H7 (cell line): ENCODE measurements at places on chromosomes 1 and 21. TPM values are rescaled to one million over a fixed set of nuclear protein-coding genes. Genes with fewer than 3 reads are reported as not detected.

DNA sequence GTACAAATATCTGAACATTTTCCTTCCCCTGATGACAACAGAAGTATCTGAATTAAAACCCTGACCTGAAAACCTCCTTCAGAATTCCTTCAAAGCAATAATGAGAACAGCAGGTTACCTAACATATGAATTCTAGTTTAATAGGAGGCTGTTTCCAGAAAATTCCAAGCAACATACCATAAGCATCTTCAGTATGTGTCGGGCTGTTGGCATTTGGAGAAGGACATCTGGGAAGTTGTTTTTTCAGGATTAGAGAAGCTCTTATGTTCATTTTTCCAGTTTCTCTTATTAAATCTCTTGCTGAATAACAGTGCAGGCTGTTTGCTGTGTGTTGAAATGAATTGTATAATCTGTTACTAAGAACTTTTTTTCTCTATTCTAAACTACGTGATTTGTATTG, 101.5 kb downstream of the PLA2G4A start:
- DNase-seq: no peak

DNA sequence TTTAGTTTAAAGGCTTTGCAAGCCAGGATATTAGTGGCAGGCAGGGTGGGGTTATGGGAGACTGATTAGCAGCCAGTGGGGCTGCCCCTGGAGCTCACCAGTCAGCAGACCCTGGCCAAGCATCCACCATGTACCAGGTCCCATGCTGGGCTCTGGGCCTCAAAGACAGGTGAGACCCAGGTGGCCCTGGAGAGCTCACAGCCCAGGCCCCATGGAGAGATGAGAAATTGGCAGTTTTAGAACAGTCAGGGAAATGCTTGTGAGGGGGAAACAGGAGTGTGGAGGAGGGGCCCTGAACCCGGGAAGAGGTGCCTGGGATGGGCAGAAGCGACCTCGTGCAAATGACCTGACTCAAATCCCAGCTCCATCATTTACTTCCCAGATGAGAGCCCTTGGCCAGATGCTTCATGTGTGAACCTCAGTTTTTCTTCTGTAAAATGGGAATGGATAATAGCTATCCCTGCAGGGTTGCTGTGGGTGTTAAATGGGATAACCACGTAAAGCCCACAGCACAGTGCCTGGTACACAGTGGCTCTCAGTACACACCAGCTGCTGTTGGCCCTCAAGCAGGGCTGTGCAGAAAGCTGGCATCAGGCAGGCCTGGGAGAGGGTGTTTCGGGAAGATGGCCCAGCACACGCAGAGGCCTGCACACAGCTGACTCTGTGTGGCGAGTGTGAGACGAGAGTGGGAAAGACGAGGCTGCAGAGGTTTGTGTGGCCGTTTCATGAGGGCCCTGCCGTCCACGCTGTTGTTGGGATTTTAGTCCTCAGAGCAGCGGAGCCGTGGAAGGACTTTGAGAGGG, 518.5 kb downstream of the PTPRU start:
- peak; percentile 5 for DNase-seq

The OR2T33 gene
- not detected in 2 replicates for total RNA-seq

The TPM3 gene
- 712 and 754 TPM in 2 replicates for total RNA-seq

The CD1D gene
- 5.9 and 6.4 TPM in 2 replicates for total RNA-seq
